H1 (cell line): ENCODE measurements at places on chromosomes 7 and 10. TPM values are rescaled to one million over a fixed set of nuclear protein-coding genes. Genes with fewer than 3 reads are reported as not detected.

MYO1G gene
- total RNA-seq = 0.11 and 0.19 TPM in 2 replicates

DNA sequence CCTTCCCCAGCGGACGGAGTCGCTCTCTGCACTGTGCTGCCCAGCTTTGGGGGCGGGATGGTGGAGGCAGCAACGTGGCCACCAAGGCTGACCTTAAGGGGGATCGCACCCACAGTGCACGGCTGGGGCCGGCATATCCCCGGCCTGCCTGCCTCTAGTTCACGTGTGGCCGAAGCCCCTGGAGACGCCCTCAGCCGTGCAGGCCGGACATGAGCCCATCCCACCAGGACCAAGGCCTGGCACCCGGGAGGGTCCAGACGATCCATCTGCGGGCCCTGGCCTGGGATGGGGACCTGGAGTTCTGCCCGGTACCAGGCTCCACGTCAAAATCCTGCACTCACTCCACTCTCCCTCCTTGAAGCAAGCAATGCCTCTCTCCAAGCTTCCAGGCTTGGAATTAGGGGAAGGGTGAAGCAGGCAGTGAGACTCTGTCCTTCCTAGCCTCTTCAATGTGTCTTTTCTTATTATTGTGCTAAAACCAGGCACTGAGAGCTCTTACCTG is 520.8 kb downstream of the REEP3 start:
- DNase-seq = no peak

GRCh38 chr10:60422809-60423208 is 33.1 kb upstream of the ANK3 start:
- DNase-seq = no peak

COL13A1 gene
- 4.5 and 5.2 TPM in 2 replicates for total RNA-seq

DNA sequence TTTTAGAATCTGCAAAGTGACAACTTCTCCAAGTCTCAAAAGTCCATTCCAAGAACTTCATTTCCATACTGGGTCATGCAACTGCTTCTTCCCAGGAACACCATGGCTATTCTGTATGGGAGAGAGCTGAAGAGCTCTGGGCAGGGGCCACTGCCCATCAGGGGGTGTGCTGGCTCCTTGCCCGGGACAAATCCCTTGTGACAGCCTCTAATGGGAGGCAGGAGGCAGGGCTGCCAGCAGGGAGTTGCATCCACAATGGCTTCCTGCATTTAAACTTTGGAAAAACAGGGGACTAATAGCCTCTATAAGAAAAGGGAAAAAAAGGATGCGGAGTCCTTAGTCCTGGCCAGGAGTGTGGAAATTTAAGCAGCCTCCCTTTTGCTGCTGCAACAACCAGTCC is 18.4 kb upstream of the FRMD4A start:
- DNase-seq = no peak

GRCh38 chr10:78209970-78210369 is 176.3 kb downstream of the RPS24 start:
- DNase-seq = no peak

SLC26A5 gene
- 0.24 and 0.40 TPM in 2 replicates for total RNA-seq

ADGRA1 gene
- 0.08 and 0.17 TPM in 2 replicates for total RNA-seq

SPAM1 gene
- total RNA-seq = not detected in 2 replicates

GRCh38 chr10:97307866-97308780 is 10.9 kb upstream of the FRAT1 start:
- no peak for DNase-seq

ADIRF gene
- total RNA-seq = not detected in 2 replicates

DNA sequence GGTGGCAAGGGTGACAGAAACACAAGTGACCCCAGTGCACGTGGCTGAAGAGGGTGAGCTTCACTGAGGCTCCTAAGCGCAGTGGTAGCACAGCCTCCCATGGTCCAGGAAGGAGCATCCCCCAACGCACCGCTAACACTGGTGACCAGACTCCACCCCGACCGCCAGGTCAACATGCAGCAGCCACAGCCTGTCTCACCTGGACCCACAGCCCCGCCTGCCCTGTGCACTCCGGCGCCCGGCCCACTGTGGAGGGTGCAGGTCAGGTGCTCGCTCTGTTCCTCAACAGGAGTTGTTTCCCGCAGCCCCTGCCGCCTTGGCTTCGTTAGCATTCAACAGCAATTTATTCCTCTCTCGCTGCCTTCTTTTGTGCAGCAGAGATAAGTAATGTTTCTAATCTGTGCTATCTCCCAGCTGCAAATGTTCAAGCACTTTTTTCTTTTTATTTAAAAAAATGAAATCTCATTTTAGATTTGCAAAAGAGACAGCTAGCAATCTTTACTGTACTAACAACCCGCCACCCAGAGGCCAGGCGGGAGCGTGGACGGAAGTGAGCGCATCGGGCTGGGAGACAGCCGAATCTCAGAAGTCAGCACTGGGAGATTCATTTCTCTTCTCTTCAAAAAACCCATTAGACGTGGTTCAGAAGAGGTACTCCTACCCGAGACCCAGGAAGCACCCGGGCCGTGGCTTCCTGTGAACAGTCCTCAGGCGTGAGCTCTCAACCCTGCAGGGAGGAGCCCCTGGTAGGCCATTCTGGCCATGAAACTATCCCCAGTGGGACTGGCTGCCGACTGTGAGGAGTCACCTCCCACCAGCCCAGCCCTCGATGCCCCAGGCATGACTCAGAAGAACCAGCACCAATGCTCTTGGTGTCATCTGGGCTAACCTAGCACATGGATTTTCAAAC is 133.4 kb downstream of the MAD1L1 start:
- DNase-seq = no peak

DNA sequence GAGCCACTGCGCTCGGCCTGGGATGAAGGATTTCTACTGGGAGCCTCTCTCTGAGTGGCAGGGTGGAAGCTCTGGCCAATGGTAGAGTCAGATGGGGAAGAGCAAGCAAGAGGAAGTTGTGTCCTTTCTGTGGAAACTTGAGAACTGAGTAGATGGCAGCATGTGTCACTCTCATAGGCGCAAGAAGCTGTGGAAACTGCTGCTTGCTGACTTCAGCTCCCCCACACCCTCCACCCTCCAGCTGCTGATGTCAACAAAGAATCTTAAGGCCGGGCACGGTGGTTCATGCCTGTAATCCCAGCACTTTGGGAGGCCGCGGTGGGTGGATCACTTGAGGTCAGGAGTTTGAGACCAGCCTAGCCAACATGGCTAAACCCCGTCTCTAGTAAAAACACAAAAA is 39.8 kb upstream of the SRGN start:
- DNase-seq = no peak

GRCh38 chr7:13979671-13980435 is 9.6 kb downstream of the ETV1 start:
- no peak for DNase-seq

GRCh38 chr10:78811174-78811573 is 257.6 kb upstream of the ZMIZ1 start:
- DNase-seq = no peak

GRCh38 chr10:97087296-97087695 is 98.5 kb downstream of the SLIT1 start:
- DNase-seq = no peak

- DNase-seq = no peak
Measured at GRCh38 chr7:5218564-5219360, 28.7 kb downstream of the WIPI2 start.
